Activated T-helper 17 cell treated with anti-CD3 and anti-CD28 coated beads, Interleukin-2, amount 50 U/mL, for 72 hours (primary cell): ENCODE measurements at places on chromosomes 13 and 19.
A peak's percentile ranks its signal among the peaks of the same experiment; 100 is the strongest.

DNA sequence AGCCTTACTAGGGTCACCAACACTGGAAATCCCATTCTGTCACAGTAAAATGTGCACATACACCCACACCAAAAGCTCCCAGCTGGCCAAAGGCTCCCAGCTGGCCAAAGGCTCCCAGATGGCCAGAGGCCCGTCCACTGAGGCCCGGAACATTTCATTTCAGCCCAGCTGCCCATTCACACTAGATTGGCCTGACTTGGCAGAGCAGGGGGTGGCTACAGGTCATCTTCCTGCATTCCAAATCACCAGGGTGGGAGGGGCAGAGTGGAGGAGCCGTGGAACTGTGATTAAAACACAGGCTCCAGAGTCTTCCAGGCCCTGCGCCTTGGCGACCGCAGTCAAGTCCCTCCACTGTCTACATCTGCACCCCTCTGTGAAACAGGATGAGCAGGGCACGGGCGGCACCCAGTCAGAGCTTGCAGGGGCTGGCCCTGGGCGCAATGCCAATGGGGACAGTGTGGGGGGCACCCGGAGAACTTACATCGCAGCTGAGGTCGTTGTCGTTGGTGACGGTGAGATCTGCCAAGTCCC, 10.1 kb upstream of the PRKD2 start:
- ATAC-seq = no peak

DNA sequence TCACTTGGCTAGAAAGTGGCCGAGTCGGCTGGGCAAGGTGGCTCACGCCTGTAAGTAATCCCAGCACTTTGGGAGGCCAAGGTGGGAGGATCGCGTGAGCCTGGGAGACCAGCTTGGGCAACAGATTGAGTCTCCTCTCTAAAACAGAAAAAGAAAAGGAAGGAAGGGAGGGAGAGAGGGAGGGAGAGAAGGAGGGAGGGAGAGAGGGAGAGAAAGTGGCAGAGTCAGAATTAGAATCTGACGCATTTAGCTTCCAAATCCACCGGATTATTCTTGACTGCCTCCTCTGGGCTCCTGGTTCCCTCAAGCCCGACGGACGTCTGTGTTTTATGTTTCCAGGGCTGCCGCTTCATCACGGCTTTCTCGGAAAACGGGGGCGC, 22.5 kb downstream of the LRFN3 start:
- peak; percentile 68 for ATAC-seq

DNA sequence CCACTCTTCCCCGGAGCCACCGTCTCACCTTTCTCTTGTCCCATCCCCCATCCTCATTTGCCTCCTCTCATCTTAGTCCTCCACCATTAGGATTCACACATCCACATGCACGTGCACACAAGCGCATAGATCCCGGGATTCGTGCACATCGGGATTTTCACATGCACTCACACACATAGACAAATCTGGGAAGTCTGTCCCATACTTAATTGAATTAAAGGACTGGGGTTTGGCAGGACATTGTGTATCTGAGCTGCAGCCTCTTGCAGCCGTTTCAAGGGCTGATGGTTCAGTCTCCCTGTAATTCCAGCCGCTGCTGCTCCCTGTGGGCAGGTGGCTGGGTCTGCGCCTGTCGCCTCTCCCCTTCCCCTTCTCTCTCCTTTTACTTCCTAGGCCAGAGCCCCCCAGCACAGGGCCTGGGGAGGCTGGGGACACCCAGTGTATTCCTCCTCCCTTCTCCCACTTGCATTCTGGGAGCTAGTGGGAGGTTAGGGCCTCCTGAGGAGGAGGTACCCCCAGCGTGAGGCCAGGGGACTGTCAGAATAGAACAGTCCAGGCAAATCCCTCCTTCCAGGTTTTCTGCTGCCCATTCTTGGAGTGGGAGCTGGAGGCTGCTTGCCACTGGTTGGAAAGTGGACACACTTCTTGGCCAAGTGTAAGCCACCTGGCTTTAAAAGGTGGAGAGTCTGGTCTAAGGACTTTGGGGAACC, 43.6 kb downstream of the LYL1 start:
- ATAC-seq = no peak

- no peak for ATAC-seq
Observed at GRCh38 chr19:17156947-17157302, 58.2 kb upstream of the USE1 start.

DNA sequence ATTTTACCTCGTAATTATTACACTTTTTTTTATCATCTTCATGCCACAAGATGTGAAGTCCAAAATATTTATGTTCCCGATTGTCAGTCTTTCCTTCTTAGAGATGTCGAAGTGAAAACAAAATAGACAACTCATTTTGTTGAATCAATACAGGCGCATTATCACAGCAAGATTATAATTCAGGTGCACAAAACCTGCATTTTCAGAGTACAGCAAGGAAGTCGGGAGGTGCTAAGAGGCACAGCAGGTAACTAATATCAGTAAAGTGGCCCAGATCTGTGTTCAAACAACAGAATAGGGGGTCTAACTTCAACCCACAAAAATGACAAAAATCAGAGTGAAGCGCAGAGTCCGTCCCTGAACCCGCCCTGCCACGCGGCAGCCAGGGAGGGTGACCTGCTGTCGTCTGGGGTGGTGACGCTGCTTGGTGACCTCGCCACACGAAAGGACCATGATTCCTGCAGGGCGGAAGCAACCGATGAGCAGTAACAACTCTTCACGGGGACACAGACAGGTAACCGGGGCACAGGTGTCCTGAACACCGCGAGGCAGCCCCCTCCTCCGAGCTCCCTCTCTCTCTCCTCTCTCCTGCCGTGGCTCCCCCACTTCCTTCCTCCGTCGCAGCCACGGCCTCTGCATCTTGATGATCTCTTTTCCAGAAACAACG, 50.9 kb upstream of the SPACA7 start:
- ATAC-seq = no peak

GRCh38 chr19:17751103-17751911, at the start of gene FCHO1:
Gene FCHO1 (plus strand): TSS chr19:17751477. CDS start chr19:17755165, 3,688 bp downstream.
- peak; percentile 74 for ATAC-seq

DNA sequence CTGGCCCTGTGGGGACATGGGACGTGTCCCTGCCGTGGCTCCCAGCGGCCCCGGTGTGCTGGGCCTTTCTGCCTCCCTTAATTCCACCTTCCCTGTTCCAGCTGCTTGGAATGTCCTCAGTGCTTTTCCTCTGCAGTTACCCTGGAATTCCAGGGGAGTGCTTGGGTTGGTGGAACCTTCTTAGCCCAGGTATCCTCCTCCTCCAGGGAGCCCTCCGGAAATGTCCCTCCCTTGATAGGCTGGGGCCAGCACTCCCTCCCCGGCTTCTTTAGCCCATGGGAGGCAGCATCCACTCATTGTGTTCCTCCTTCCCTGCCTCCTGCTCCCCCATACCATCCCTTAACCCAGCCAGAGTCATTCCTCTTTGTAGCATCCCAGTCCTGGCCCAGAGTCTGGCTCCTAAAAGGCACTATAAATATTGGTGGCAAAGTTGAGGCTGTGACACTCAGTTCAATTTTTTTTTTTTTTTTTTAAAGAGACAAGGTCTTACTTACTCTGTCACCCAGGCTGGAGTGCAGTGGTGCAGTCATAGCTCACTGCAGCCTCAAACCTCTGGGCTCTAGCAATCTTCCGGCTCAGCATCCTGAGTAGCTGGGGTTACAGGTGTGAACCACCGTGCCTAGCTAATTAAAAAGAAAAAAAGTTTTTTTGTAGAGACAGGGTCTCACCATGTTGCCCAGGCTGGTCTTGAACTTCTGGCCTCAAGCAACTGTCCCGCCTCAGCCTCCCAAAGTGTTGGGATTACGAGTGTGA, 13.7 kb upstream of the SLC7A10 start:
- no peak for ATAC-seq

DNA sequence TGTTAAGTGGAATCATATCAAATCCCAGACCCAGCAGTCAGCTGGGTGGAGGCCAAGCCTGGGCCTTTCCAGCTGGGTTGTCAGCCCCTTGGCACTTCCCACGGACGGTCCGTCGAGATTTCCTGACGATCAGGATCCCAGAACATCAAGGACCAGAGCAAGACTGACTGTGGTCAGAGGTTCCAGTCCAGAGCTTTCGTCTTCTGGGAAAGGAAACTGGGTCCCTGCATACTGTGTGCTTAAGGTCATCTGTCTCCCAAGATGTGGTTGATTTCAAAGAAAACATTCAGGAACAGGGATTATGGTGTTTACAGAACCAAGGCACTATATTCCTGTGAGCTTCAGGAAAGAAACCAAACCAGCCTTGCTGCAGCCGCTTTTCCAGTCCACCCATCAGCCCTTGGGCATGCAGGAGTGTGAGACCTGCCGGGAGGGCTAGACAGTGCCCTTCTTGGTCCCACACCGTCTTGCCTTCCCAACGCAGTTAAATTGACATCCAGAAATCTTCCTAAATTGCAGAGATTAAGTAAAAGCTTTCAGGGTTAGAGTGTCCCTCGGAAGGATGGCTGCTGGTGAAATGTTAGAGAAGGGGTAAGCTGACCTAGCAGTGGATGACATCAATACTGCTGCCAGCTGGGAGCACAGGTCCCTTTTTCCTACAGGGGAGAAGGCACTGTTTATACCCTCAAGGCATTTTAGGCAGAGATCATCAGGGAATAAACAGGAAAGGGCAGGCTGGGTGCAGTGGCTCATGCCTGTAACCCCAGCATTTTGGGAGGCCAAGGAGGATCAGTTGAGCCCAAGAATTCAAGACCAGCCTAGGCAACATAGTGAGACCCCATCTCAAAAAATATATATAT, 5.0 kb upstream of the C19orf33 start:
- no peak for ATAC-seq

- no peak for ATAC-seq
Observed at GRCh38 chr19:8333767-8334457, 9.2 kb downstream of the KANK3 start.

DNA sequence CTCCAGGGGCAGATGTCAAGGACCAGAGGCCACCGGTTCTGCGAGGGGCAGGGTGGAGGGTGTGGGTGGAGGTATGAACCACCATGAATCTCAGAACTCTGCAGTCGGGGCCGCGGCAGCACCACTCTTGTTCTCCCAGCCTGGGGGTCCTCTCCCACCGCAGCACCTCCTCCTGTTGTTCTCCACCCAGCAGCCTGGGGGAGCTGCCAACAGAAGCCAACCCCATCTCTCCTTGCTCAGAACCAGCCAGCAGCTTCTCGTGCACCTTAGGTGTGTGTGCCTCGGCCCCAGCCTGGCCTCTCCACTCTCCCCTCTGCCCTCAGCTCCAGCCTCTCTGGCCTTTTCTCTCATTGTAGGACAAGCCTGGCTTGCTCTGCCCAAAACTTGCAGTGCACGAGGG, 31.9 kb upstream of the CCNE1 start:
- no peak for ATAC-seq

DNA sequence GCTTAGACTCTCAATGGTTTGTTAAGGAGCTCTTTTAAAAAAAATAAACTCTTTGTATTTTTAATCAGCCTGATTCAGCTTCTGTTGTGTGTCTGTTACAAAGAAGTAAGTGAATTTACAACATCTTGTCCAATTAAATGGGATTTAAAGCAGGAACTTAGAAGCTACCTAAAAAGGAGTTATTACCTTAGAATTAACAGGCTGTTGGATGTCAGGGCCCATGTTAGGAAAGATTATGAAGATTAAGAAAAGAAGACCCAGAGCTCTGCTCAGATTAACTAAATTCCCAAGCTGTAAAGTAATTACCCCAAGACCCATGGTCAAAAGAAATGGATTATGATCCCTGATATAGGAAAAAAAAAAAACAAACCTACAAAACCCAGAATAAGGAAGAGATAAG, 44.1 kb upstream of the ZNF780A start:
- ATAC-seq = no peak

- ATAC-seq = no peak
Observed at GRCh38 chr13:98513837-98514236, 63.1 kb downstream of the STK24 start.

- no peak for ATAC-seq
Observed at GRCh38 chr13:68369739-68370138, 1139.6 kb upstream of the PCDH9 start.

GRCh38 chr13:46896341-46897137, at the start of gene HTR2A:
Gene HTR2A (minus strand): TSS chr13:46897053. CDS start chr13:46895906, 1,147 bp downstream.
- no peak for ATAC-seq

DNA sequence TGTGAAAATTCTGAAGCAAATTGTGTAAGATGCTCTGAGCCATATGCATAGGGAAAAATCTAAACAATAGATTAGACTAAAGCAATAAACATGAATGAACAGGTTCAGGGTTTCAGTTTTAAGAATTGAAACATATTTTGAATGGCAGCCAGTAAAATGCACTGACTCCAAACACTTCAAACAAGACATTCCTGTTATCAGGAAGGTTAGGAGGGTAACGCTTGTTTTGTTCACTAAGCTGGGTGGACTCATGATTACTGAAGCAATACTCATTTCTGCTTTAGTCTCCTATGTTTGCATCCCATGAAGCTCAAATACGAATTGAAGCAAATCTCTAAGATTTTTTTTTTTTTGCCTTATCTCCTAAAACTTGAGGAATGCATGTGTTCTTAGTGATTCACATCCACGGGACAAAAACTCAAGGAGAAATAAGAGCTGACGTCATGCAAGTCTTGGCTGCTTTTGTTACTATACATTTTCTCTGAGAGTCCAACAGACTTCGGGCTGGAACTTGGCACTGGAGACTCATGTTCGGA, 29.1 kb upstream of the IGFL4 start:
- ATAC-seq = no peak

DNA sequence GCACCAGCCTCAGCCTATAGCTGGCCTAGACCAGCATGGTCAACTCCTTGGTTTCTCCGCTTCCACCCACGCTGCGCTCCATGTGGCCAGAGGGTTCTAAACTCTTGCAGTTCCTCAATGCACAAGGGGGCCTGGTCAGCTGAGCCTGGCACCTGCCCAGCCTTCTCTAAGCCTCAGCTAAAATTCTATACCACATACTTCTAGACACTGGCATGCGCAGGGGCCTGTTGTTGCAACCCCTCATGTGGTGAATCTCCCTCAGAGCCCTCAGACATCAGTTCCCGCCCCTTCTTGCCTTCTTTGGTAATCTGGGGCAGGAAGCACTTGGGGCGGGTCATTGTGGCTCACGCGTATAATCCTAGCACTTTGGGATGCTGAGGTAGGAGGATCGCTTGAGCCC, 19.7 kb upstream of the LDLR start:
- ATAC-seq = no peak

DNA sequence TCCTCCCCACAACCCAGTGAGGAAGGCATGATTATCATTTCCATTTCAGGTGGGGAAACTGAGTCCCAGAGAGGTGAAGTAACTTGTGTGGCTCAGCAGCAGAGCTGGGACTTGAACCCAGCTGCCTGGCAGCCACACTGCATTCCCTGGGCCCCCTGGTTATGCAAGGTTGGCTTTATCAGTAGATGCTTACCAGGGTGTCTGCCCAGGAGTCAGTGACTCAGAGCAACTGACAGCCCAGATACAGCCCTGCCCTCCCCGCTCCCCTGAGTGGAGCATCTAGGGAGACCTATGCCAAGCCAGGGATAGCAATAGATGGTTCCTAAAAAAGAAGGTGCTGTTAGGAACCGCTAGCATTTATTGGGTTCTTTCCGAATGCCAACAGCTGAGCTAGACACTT, 5.9 kb downstream of the IGLON5 start:
- ATAC-seq = no peak

GRCh38 chr13:44583137-44583536, 7.0 kb upstream of the TSC22D1 start:
- no peak for ATAC-seq
